ENCODE measurements at places on chromosomes 6 and 20.
A peak's percentile ranks its signal among the peaks of the same experiment; 100 is the strongest.

GRCh38 chr6:79574630-79575225 lies 37.5 kb upstream of the LCA5 start:
- no peak for DNase-seq

DNA sequence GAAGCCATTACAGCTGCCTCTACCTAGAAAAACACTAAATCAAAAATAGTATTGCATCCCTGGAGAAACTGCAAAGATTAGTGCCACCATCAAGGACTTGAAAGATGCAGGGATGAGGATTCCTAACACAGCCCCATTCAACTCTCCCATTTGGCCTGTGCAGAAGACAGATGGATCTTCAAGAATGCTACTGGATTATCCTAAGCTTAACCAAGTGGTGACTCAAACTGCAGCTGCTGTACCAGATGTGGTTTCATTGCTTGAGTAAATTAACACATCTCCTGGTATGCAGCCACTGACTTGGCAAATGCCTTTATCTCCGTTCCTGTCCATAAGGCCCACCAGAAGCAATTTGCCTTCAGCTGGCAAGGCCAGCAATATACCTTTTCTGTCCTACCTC lies 117.4 kb downstream of the TBC1D32 start:
- DNase-seq: no peak

- DNase-seq: peak; percentile 20
These were observed 28.7 kb downstream of the SAYSD1 start for GRCh38 chr6:39086294-39086693.

GRCh38 chr20:39871013-39871412 lies 818.0 kb downstream of the MAFB start:
- no peak for DNase-seq

DNA sequence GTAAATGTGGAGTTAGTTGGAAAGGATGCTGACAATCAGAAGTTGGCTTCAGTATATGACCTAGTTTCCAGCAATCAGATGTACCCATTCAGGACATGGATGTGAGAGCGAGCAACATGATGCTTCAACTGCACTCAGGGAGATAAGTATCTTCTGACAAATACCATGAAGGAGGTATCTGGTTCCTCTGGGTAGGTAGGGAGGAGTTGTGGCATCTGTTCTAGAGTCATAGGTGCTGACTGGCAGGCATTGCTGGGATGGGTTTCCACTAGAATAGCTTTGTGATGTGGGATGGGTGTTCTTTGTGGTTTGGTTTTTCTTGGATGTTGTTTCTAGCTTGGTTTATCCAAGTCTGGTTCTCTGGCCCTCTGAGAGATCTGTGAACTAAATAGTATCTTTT lies 3.9 kb upstream of the REV3L start:
- DNase-seq: no peak
